ENCODE measurements at places on chromosomes 16 and 17. TPM values are rescaled to one million over a fixed set of nuclear protein-coding genes. Genes with fewer than 3 reads are reported as not detected.

CES4A gene
- not detected for total RNA-seq

C16orf46 gene
- total RNA-seq, result 0.38 TPM

SLC16A6 gene
- 0.67 TPM for total RNA-seq

DNAAF8 gene
- 0.44 TPM for total RNA-seq

DNA sequence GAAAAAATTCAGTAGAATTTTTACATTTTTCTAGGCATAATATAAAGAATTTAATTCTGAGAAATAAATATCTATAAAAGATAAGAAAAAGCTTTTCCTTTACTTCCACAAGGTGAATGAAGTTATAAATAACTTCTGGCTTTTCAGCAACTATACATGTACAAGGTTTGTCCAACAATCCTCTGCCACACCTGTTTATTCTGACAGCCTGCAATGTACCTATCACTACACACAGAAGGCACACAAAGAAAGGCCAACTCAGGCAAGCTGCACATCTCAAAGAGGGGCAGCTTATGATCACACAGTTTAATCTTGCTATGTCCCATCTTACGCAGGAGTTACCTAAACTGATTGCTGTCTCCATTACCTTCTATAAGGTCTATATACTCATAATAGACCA, 120.2 kb downstream of the MYO1D start:
- no peaks in the 10 kb centered on the region for H3K27me3 ChIP-seq
- no peaks in the 10 kb centered on the region for H3K36me3 ChIP-seq
- H3K27ac ChIP-seq, result no peak overlapping the region

DNA sequence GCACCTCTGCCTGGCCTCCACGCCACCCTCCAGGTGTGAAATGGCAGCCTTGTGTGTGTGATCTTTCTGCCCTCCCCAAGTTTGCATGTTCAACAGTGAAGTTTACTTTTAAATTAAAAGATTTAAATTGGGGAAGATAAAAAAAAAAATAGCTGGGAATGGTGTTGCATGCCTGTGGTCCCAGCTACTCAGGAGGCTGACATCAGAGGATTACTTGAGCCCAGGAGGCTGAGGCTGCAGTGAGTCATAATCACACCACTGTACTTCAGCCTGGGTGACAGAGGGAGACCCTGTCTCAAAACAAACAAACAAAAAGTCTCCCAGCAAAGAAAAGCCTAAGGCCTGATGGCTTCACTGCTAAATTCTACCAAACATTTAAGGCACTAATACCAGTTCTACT, 35.4 kb upstream of the RNF43 start:
- peaks cover 27% of the 10 kb centered on the region for H3K4me1 ChIP-seq
- no peaks in the 10 kb centered on the region for H3K36me3 ChIP-seq
- no peak for DNase-seq
- no peak overlapping the region for H3K27ac ChIP-seq

DNA sequence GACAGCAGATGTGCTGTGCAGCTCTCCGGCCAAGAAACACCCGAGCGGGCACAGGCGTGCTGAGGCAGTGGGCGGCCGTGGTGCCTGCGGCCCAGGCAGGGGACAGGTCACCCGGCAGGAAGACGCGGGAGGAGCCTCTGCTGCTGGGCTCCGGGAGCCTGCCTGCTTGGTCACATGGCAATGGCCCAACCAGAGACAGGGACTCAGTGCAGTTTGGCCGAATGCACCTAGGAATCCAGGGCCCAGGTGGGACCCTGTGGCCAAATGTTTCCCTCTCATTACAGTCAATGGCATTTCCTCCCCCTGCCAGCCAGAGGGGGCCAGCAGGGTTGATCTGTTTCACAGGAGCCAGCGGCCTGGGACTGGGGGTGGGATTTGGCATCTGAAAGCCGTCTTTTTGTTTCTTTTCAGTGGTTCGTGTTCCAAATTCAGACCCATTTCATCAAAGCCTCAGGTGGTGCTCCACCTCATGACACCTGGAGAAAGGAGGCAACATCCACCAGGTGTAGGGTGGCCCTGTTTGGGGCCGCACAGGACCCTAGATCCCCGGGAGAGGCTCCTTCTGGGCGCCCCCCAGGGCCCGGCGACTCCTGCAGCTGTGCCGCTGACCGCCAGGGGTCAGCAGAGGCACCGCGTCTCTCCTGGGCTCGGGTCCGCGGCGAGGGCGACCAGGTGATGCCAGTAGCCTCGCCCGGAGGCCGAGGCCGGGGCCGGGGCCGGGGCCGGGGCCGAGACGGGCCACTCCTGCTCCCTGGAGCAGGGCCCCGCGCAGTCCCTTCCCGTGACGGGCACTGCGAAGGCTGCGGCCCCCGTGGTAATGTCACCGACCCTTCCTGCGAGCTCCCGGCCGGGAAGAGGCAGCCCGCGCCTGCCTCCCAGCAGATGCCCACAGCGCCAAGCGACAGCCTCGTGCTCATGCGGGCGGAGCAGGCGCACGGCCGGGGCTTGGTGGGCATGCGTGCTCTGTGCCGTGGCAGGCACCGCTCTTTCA, 118.5 kb downstream of the C16orf78 start:
- no peak overlapping the region for H3K27ac ChIP-seq
- H3K27me3 ChIP-seq, result no peaks in the 10 kb centered on the region
- DNase-seq, result no peak
- no peaks in the 10 kb centered on the region for H3K36me3 ChIP-seq
- H3K4me3 ChIP-seq, result no peak overlapping the region

DNA sequence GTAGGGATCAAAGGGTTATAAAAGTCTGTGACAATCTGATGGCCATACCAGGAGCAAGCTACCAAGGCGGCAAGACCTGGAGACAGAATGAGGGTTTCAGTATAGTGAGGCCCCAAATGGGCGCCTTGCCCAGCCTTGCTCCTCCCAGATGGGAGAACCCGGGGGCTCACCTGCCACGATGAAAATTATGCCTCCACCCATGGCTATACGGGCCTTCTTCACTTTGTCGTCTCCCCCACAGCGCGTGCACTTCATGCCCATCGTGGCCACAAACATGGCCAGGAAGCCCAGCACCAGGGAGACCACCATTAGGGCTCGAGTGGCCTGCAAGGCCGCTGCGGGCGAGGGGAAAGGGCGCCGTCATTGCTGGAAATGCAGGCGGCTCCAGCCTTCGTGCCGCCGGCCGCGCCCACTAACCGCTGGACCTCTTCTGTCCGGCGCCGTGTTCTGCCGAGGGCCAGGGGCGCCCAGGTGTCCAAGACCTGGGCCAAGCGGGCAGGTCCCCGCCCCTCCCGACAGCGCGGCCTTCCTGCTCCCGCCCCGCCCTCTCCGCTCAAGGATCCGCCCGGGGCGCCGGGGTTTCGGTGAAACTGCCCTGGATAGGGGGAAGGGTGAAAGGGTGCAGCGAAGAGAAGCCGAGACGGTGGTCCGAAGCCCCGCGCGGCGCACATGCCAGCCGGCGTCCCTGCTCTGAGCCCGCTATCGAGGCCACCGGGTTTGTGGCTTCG, 1.5 kb downstream of the CLDN7 start:
- H3K27ac ChIP-seq, result no peak overlapping the region
- no peaks in the 10 kb centered on the region for H3K36me3 ChIP-seq
- peaks cover 62% of the 10 kb centered on the region for H3K4me1 ChIP-seq
- no peaks in the 10 kb centered on the region for H3K27me3 ChIP-seq

DNA sequence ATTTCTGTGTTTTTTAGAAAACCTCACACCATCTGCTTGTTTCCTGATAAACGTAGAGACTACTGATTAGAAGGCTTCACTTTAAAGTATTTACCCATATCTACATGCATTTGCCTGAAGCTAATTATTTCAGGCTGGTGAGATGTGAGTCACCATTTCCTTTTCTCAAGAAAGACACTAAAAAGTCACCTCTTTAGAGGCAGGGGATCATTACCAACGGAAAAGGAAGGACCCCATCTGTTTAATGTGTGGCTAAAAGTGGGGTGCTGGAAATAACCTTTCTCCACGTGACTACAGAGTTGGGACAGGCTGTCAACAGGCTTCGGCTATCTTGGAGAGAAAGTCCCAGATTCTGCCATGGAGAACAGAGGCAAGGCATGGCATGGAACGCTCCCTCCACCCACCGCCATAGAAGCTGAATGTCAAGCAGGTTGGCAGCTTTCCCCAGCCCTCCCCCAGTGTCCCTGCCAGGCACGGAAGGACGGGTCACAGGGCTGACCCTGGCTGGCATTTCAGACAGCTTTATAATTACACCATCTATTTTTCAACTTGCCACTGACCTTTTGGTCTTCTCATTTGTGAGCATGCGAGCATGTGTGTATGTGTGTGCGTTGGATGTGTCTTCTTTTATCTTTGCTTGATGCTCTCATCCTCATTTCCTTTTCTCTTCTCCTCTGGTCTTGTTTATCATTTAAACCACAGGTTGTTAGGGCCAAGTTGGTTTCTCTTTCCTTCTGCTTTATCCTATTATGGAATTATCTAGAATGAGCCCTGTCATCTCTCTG, 157.0 kb downstream of the CPPED1 start:
- no peak overlapping the region for H3K4me3 ChIP-seq
- DNase-seq, result peak; percentile 47
- no peaks in the 10 kb centered on the region for H3K27me3 ChIP-seq
- no peak overlapping the region for H3K27ac ChIP-seq
- H3K36me3 ChIP-seq, result no peaks in the 10 kb centered on the region
- peaks cover 48% of the 10 kb centered on the region for H3K4me1 ChIP-seq

DNA sequence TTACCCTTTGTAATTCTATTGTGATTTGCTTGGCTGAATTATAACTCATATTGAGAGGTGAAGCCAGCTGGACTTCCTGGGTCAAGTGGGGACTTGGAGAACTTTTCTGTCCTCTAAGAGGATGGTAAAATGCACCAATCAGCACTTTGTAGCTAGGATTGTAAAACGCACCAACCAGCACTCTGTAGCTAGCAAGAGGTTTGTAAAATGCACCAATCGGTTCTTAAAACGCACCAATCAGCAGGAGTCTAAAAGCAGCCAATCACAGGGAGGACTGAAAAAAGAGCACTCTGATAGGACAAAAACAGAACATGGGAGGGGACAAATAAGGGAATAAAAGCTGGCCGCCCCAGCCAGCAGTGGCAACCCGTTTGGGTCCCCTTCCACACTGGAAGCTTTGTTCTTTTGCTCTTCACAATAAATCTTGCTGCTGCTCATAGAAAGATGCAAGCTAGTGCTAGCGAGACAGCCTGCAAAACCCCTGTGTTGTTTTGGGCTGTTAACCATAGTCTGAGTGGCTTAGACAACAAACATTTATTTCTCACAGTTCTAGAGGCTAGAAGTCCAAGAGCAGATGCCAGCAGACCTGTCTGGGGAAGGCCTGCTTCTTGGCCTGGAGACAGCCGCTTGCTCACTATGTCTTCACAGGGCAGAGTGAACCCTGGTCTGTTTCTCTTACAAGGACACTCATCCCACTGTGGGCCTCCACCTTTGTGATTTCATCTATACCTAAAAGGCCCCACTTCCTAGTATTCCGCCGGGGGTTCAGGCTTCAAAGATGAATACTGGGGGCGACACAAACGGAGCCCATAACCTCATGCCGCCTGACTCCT, 39.0 kb upstream of the CRISPLD2 start:
- no peak for DNase-seq
- 0 out of 2 replicates have a peak, but pooled peaks cover under 1% of the 10 kb centered on the region for H3K4me1 ChIP-seq
- H3K4me3 ChIP-seq, result no peak overlapping the region
- H3K27ac ChIP-seq, result no peak overlapping the region

- peaks cover 41% of the 10 kb centered on the region for H3K4me1 ChIP-seq
- DNase-seq, result no peak
- H3K4me3 ChIP-seq, result no peak overlapping the region
- H3K27ac ChIP-seq, result no peak overlapping the region
Observed at GRCh38 chr17:73324160-73324475, 12.3 kb upstream of the CDC42EP4 start.

DNA sequence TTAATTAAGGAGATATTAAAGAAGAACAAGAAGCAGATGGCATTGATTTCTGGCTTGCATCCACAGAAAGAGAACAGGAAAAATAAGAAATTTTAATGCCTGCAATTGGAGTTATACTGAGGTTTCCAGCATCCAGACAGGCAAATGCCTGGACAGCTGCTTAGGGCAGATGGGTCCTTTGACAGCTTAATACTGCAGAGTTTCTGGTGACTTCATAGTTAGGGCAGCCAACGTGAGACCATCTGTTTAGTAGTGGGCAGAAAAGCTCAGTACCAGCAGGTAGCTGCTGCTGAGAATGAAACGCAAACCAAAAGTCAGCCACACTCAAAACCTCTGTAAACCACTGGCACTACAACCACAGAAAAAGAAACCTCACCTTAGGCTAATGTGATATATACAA, 109.8 kb downstream of the CDK5R1 start:
- H3K36me3 ChIP-seq, result no peaks in the 10 kb centered on the region
- no peak for DNase-seq
- H3K4me1 ChIP-seq, result no peaks in the 10 kb centered on the region
- H3K4me3 ChIP-seq, result no peak overlapping the region
- H3K27me3 ChIP-seq, result no peaks in the 10 kb centered on the region

- H3K4me3 ChIP-seq, result no peak overlapping the region
- no peak overlapping the region for H3K27ac ChIP-seq
- H3K4me1 ChIP-seq, result no peaks in the 10 kb centered on the region
- DNase-seq, result peak; percentile 68
- H3K27me3 ChIP-seq, result no peaks in the 10 kb centered on the region
Observed at GRCh38 chr16:75385507-75386152, 47.7 kb downstream of the CFDP1 start.

DNA sequence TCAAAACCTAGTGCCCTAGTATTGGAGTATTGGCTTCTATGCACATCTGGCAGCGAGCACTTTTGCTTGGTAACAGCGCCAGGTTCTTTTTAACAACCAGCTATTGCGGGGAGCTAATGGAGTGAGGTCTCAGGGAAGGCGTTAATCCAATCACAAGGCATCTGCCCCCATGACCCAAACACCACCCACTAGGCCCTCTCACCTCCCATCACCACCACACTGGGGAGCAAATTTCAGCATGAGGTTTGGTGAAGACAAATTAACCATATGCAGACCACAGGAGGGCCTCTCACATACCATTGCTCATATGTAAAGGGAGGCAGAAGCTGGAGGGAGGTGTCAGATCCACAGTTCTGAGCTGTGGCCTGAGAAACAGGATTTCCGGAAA, 893 bp upstream of the ODF4 start:
- no peak overlapping the region for H3K4me3 ChIP-seq
- no peaks in the 10 kb centered on the region for H3K36me3 ChIP-seq
- H3K27me3 ChIP-seq, result peaks cover 2% of the 10 kb centered on the region
- no peaks in the 10 kb centered on the region for H3K4me1 ChIP-seq
- no peak overlapping the region for H3K27ac ChIP-seq

DNA sequence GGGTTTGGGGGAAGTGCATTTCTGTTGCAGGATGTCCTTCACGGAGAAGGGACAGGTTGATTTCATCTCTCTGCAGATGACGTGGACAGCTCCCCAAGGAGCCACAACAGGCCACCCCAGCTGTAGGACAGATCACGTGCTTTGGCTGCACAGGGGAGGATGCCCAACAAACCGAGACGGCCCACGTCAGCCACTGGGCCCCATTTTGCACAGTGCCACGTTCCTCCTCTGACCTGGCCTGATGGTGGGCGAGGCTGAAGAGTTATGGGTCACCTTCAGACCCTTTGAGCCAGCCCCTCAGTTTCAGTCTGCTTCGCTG, 9.0 kb upstream of the RHBDL3 start:
- H3K36me3 ChIP-seq, result no peaks in the 10 kb centered on the region
- no peak overlapping the region for H3K4me3 ChIP-seq
- H3K27me3 ChIP-seq, result peaks cover 17% of the 10 kb centered on the region
- H3K27ac ChIP-seq, result no peak overlapping the region

All from HepG2 (cell line).